Activated CD8-positive, alpha-beta memory T cell treated with anti-CD3 and anti-CD28 coated beads for 4 hours (primary cell): ENCODE measurements at places on chromosomes 6 and 20.

DNA sequence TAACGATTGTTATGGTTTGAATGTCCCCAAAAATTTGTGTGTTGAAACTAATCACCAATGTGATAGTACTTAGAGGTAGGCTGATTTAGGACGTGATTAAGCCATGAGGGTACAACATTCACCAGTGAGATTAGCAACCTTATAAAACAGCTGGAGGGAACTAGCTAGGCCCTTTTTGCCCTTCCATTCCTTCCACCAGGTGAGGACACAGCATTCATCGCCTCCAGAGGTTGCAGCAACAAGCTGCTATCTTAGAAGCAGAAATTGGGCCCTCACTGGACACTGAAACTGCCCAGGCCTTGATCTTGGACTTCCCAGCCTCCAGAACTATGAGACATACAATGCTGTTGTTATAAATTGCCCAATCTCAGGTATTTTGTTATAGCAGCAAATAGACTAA is 340.7 kb upstream of the JARID2 start:
- DNase-seq: no peak

DNA sequence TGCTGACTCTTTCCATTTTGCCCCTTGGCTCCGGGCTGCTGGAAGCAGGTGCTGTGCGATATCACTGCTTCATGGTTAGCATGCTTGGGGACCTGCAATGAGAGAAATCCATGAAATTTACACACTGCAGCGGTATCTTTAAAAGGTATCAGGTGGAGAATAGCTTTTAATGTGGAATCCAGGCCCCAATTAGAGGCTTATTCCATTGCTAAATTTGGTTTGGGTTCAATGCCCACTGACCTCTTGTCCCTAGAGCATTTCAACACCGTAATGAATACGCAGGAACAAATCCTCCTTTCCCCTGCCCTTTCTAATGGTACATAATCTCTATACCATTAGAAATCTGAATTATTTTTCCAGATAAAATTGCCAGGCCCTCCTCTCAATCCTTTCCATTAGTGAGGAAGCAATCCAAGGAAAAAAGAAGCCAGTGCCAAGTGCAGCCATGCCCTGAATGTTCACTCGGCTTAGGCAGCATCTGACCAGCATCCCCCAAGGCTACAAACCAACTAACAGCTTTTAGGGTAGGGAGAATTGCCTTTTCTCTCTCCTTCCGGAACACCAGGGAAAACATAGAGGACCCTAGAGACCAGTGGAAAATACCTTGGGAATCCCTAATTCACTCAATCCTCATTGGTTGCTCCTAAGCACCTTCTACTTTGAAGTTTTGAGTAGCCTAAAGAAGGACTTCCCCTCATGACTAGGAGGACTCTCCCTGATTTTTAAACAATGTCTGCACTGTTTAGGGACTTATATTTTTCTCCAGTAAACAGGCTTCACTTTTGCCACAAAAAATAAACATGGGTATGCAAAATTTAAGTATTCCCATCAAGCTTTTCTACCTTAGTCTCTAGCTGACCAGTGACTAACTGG is 143.1 kb downstream of the QRSL1 start:
- no peak for DNase-seq

DNA sequence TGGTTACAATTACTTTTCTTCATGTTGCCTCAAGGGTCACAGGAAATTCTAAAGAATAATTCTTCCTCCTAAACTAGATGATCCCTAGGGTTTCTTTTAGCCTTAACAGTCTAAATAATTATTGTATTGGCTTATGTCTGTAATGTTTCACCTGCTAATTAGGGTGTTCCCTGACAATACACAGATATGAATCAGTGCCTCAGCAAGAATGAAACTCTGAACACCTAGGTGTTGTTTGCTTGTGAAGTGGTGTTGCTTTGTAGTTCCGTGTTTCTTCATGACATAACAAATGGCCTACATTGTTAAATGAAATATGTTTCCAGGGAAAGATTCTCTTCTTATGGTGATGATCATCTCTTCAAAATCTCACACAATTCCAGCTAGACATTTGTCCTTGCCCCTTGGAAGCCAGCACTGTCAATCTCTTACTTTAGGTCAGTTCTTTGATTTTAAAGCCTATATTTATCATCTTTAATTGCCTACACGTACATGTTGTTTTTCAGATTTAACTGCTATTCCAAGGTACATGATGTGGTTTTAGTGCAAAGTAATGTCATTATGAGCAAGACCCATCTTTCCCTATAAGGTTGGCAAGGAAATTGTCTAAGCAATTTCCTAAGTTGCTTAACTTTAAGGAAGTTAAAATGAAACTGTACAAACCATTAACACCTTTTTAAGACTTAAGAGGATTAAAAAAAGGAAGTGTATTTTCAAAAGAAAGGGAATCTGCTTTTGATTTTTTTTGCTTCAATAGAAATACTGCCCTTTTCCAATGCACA is 111.9 kb downstream of the TBC1D7 start:
- DNase-seq: no peak

DNA sequence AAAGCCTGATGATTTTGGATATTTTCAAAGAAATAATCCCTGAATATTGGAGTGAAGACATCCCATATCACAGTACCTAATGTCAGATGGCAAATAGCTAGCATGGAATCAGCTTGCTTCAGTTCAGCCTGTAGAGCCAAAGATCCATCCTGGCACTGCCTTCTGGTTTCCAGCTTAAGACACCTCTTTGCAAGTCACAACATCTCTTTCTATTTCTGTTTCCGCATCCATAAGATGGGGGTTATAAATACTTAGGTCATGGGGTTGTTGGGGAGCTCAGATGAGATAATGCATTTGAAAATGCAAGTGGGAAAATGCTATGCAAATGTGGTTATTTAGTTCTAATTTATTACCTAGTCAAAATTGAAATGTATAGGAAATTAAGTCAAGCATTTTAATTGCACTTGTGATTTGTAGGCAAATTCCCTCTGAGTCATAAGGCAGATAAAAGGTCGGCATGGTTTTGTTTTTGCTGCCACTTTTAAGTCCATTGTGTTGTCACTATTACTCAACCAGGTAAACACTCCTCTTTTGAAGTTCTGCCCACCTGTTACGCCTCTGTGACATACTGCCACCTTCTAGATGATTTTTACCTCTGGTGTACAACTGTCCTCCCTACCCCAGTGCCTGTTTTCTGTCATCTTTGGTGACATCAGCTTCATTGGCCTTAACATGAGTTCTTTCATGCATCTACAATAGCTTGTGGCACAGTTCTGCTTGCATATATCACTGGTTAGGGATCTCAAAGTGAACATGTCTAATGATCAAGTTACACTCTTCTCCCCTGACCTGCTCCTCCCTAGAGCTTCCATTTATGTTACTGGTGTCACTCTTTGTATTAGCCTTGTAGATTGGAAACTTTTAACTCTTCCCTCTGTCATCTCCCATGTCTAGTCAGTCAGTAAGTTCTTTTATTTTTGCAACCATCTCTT is 96.6 kb downstream of the CDKAL1 start:
- no peak for DNase-seq

DNA sequence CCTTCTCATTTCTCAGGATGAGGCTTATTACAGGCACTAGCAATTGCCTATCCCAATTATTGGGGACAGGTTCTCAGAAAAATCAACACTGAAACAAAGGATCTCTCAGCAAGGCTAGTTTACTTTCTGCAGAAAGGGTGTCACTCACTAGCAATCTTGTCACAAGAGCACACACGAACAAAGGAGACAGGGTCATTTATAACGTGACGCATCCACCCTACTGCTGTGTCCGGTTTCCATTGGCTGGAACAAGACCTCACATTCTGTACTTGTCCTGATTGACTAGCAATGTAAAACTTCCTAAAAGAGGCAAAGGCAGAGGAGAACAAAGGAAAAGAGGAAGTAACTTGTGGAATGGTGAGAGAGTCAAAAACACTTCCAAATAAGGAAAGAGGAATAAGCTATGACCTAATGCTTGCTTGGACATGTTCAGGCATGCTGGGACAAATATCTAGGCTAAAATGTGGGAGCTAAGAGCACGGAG is 160.2 kb upstream of the STXBP5 start:
- DNase-seq: no peak

DNA sequence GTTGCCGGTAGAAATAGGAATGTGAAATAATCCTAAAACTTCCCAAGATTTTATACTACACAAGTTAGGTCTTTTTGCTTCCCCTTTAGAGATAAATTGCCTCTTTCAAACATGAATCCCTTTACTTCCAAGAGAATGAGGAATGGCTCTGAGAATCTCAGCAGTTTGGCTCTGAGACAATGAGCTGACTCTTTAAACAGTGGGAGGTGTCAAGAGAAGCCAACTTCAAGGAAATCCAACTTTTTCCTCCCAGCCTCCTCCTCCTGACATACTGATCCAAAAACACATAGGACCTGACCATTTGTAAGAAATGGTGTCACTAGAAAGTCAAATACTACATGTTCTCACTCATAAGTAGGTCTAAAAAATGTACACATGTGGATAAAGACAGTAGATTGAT is 154.2 kb downstream of the ALDH8A1 start:
- DNase-seq: no peak

DNA sequence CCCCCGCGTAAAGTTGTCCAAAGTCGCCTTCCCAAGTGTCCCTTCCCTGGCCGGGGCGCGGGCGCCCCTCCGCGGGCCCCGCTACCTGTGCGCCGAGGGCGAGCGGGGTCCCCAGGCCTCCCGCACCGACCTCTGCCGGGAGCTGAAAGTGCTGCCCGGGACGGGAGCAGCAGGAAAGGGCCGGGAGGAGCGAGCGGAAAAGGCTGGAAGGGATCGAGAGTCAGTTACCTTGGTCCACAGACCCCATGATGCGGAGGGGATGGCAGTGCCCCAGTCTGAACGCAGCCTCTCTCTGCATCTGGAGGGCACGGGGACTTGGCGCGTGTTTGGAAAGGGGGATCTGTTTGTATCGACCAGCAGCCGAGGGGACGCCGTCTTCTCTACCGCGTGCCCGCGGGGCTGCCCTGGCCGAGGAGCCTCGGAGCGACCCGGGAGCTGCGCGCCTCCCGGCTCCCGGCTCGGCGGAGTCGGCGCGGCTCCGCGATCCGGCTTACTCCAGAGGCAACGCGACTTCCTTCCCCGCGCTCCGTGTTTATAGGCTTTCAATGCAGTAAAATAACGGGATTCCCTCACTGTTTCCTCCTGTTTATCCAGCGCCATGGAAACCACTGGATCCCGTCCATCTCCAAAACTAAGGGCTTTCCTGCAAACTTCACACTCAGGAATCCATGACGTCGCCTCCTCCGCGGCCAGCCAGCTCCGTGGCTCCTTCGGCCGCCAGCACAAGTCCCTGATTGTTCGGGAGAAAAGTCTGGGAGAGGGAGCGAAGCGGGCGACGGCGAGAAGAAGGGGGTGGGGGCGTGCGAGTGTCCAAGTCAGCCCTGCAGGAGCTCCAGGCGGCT is 20.0 kb upstream of the NFATC2 start:
- DNase-seq: no peak

DNA sequence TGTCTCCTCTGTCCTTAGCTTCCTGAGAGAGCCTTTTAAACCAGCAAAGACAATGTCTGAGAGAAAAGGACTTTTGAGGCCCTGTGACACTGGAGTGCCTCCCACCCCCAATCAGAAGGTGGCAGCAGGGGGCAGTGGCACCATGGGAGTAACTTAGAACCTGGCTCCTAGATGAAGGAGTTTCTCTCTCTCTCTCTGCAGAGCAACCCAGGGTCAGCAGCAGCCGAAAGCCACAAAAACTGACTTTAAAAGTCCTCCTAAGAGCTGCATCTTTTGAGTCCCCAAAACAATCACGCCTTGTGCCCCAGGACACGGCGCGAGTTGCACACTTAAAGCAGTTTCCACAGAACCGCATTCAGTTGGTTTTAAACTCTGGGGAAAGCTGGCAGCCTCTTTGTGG is 5.3 kb upstream of the TCP11 start:
- DNase-seq: no peak

- DNase-seq: no peak
Measured at GRCh38 chr6:143158113-143158581, 97.5 kb downstream of the AIG1 start.

- DNase-seq: no peak
Measured at GRCh38 chr6:15980801-15981200, 148.1 kb upstream of the MYLIP start.

- no peak for DNase-seq
Measured at GRCh38 chr6:85015396-85015990, 251.1 kb upstream of the TBX18 start.
